ENCODE measurements at places on chromosomes 11 and 22. TPM values are rescaled to one million over a fixed set of nuclear protein-coding genes. Genes with fewer than 3 reads are reported as not detected.

The GNAZ gene
- 5.0 TPM for total RNA-seq

- peak; percentile 96 for DNase-seq
Observed at GRCh38 chr22:38056969-38057891, at the start of gene PICK1. Gene PICK1, plus strand, starts transcription at chr22:38057404. Its CDS starts 406 bp downstream, at chr22:38057810.

GRCh38 chr22:37211866-37212173, 457 bp downstream of the SSTR3 start:
- DNase-seq = no peak

GRCh38 chr11:32229576-32230240, 138.8 kb downstream of the RCN1 start:
- no peak for DNase-seq

DNA sequence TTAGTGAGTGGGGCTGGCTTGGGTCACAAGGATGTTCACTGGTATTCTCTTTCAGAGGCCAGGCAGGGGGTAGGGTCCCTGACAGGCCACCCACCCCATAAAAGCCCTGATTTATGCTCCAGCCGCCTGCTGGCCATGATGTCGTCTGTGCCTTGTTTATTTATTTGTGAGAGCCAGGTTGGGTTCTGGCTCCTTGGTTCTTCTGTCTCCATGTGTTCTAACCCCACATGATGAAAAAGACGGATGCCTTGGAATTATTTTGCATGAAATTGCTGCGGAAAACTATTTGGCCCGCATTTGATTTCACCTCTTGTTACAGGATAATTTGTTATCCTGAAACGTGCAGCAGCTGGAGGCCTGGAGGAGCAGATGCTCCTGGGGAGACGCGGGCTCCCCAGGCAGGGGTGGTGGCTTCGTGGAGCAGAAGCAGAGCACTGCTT, 46.3 kb upstream of the WNT11 start:
- DNase-seq = no peak

- DNase-seq = no peak
Observed at GRCh38 chr11:30889143-30889794, 303.1 kb upstream of the MPPED2 start.

DNA sequence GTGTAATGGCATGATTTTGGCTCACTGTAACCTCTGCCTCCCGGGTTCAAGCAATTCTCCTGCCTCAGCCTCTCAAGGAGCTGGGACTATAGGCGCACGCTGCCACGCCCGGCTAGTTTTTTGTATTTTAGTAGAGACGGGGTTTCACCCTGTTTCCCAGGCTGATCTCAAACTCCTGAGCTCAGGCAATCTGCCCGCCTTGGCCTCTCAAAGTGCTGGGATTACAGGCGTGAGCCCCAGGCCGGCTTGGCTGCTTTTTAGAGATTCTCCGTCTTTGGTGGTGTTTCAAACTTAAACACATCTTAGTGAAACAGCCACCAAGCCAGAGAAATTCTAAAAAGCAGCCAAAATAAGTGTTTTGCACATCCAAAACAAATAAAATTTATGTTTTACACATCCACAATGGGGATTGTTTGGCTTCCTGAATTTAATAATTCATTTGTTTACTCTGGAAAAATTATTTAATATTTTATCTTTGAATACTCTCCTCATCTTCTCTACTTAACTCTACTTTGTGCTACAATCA, 18.4 kb downstream of the BCL2L13 start:
- no peak for DNase-seq

All from breast epithelium (tissue), 4 donors.